ENCODE measurements at places on chromosomes 11 and 22.

DNA sequence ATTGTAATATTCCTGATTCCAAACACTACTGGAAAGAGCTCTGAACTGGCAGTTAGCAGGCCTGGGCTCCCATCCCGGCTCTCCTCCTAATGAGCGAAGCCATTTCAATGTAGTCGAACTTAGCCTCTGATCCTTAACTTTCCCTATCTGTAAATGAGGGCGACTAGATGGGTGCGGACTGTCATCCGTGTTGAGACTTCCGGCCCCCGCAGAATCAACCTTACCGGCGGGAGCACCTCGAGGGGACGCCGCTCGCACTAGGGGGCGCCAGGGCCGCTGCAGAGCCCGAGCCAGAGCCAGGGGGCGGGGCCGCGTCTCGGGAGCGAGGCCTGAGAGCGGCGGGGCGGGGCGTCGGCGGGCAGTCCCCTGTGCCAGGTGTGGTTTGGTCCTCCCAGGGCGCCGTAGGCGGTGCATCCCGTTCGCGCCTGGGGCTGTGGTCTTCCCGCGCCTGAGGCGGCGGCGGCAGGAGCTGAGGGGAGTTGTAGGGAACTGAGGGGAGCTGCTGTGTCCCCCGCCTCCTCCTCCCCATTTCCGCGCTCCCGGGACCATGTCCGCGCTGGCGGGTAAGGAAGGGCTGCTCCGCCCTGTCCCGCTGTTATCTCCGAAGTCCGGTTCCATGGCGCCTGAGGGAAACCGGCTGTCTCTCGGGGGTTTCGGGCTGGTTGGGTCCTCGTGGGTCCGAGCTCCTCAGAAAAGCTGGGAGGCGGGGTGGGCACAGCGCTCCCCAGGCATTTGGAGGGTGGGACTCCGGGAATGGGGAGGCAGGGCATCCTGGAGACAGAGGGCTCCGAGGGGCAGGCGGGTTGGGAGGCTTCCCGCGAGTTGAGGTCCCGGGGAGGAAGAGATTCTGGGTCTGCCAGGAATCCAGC is at the start of gene LIMK2:
TSS of gene LIMK2 (plus strand) at position 437 of the 869 bp plus-strand sequence. CDS start at position 548, 111 bp downstream.
- peak; percentile 99 for DNase-seq

- DNase-seq, result no peak
These were observed 22.6 kb downstream of the NEAT1 start for GRCh38 chr11:65445101-65445603.

GRCh38 chr22:29668673-29669072 is 51.1 kb upstream of the CABP7 start:
- no peak for DNase-seq

DNA sequence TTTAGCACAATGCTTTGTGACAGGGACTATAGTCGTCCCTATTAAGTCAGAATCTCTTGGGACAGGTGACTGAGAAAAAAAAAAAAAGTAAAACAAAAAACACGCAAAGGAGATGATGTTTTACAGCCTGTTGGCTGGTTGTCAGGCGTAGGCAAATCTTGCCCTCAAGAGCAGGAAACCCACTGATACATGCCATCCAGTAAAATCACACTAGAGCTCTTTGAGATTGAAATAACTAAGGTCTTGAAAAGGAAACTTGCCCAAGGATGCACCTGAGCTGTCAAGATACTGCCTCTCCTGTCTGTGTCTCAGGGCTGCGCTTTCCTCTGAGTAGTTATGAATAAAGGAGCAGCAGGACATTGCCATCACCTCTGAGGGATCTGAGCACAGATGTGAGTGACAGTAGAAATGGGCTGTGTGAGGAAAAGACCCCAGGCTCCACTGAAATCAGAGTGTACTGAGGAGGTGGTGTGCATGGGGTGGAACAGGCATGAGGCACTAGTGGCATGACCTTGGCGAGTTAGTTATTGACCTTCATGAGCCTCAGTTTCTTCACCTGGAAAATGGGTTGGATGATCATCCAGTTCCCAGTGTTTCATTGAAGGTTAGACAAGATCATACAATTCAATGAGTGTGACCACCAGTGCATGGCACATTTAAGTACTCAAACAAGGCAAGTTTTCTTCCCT is 23.3 kb downstream of the MICAL2 start:
- DNase-seq, result no peak

Measured in activated T-cell treated with anti-CD3 and anti-CD28 coated beads for 48 hours (primary cell).